Activated naive CD4-positive, alpha-beta T cell (primary cell): ENCODE measurements at places on chromosomes 12 and 14.

GRCh38 chr12:98735821-98736220 lies 90.7 kb downstream of the APAF1 start:
- no peak for DNase-seq

GRCh38 chr14:30584058-30584630 lies 25.2 kb downstream of the G2E3 start:
- no peak for DNase-seq

DNA sequence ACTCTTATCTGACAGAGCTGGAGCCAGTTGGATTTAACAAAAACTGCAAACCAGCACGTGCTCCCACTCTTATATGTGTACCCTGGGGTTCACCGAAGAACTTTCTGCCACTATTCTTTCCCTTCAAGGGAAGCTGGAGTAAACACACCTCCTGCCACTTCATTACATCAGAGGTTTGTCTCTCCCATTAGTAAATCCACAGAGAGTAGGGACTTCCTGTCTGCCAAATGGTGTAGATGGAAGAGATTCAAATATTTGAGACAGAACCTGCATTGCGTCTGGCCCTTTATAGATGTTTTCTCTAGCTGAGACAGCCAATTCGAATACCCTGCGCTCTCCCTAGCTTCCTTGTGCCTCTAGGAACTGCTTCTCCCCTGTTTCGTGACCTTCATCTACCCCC lies 29.1 kb upstream of the AEBP2 start:
- no peak for DNase-seq

- no peak for DNase-seq
These were observed 7.8 kb upstream of the NEK9 start for GRCh38 chr14:75134644-75135043.

- DNase-seq, result no peak
These were observed 265.1 kb upstream of the SFSWAP start for GRCh38 chr12:131445795-131446194.

GRCh38 chr14:104787736-104788135 lies 7.8 kb downstream of the AKT1 start:
- DNase-seq, result no peak

GRCh38 chr12:80937391-80938238 lies at the start of gene LIN7A:
Gene LIN7A (minus strand): TSS chr12:80937934. CDS start chr12:80937722, 212 bp downstream.
- DNase-seq, result no peak
